Activated CD4-positive, CD25-positive, alpha-beta regulatory T cell treated with anti-CD3 and anti-CD28 coated beads, Interleukin-2, amount 50 U/mL, for 72 hours (primary cell): ENCODE measurements at places on chromosomes 4 and X.

DNA sequence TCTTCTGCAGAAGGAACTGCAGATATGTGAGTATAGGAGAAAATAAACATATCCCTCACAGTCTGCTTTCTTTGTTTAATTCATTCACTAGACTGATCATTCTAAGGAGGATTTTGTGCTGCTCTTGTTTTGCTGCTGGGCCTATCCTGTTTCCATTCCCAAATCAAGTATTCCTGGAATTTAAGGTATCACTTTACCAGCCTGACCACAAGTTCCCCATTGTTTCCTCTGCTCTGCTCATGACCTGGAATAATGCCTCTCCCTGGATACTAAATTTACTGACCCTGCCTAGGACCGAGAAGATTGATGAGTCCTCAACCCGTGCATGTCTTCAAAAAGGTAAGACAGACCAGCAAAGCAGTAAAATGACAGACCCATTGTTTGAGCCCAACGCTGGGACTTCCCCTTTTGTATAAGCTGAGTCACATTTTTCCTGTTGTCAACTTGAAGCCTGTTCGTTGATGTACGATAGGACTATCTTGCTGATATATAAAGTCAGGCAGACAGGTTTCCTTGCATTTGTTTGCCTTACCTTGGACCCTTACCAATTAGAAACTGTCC is 85.5 kb upstream of the TET2 start:
- no peak for DNase-seq

GRCh38 chrX:28472926-28473325 is 114.3 kb upstream of the IL1RAPL1 start:
- DNase-seq: no peak

DNA sequence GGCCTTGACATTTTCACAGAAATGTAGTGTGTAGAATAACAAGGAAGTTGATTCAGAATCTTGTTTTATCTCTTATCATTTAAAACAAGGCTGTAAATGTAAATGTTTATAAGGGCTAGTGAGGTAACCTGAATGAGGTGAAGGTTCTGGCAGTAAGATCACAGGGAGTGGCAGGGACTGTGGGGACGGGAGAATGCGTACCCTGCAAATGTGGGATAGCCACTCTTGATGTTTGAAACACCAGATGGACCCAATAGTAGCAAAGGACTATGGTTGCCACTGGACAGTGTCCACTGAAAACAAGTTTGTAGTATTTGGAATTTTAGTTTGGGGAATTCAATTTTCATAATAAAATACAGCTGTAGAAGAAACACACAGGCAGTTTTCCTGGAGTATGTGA is 155.3 kb downstream of the FHIP1A start:
- no peak for DNase-seq

DNA sequence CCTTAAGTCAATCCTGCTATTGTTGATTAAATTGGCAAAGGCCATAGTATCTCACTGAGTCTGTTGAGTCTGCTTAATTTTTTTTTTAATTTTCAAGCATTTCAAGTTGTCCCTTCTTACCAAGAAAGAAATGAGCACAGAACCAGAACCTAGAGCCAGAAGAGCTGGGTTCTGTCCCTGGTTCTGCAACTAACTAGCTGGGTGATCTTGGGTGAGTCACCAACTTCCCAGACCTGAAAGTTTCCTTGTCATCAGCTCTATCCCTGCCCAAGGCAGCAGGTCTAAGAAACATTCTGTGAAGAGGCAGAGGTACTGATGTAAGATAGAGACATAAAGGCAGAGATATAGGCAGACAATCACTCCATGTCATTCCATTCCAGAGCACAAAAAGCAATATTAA is 17.3 kb downstream of the TEC start:
- DNase-seq: no peak

DNA sequence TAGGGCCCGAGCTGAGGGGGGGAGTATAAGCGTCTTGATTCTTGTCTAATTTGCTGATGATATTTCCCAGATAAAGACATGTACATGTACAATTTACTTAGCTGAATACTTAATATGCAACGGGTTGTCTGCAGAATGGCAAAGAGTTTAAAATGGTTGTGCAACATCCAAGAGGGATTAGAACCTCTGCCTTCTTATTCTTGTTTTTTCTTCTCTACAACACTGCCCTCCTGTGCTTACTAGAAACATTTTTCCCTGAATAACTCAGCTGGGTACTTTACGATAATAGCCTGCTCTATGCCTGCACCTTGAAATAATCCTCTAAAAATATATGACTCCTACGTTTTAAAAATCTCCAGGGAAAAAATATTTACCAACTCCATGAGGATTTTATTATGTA is 41.8 kb downstream of the INTS12 start:
- DNase-seq: no peak

- DNase-seq: no peak
These were observed 135.0 kb downstream of the AWAT2 start for GRCh38 chrX:69914781-69915180.

DNA sequence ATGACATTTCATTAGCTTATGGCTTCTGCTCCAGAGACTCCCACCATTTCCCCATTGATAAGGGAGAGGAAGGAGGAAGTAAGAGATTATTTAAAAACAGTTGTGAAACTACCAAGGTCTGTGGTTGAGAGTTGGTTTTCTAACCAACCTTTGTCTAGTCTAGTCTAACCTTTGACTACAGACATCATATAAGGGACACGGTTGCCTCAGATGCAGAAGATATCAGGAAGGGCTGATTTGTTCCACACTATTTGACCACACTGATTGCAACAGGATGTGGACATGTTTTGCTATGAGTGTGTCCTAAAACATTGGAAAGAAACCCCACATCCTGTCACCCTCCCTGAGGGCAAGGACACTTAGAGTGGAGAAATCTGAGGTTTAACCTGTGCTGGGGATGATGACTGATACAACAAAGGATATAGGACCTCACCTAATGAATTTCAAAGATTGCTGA is 53.0 kb downstream of the COQ2 start:
- no peak for DNase-seq

DNA sequence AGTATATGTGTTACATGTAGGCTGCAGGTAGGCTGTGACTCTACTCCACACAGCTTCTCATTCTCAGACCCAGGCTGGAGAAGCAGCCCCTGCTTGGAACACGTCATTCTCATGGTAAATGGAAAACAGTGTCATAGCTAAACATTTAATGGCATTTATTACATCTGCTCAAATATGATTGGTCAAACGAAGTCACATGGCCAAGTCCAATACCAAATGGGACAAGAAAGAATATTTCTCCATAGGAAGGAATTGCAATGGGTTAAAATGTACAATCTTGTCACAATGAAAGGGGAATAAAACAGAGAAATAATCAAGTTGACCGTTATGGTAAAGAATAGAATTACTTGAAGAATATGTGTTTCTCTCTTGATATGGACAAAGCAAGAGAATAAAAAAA is 198.6 kb downstream of the ANAPC10 start:
- DNase-seq: no peak

- DNase-seq: no peak
These were observed 13.7 kb downstream of the ZBTB33 start for GRCh38 chrX:120264341-120264740.

DNA sequence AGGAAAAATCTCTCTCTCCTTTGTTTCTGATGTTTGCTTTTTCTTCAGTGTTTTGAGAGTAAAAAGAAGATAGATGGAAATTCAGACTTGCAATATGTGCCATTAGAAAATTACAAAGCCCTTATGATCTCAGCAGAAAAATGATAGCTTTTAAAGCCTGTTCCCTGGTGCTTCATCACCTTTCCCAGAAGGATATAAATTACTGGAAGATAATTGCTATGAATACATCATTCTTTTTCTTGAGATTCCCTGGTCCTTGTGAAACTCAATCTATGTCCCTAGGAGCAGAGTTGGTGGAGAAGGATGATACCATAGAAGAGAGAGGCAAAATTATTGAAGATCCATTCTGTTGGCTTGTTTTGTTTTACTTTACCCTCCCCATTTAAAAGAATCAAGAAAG is 86.5 kb downstream of the GLRA3 start:
- no peak for DNase-seq

DNA sequence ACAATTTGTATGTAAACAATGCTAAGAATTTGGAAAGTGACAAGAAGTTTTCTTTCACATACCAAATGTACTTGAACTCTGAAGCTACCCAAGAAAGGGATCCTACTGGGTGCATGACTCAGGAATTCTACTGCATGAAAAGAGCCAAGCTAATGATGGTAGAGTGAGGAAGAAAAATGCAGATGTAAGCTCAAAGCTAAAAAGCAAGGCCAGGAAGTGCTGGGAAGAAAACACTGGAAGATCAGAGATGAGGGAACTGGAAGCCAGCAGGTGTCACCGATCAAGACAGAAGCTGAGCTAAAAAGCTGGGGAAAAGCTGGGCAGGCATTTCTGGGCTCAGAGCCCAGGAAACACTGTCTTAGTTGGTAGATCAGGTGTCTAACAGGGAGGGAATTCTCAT is 449.1 kb downstream of the NKX6-1 start:
- DNase-seq: no peak

- DNase-seq: no peak
These were observed 12.2 kb downstream of the UCP1 start for GRCh38 chr4:140556372-140557085.

- DNase-seq: no peak
These were observed 276.3 kb downstream of the HNRNPD start for GRCh38 chr4:82097504-82097903.

DNA sequence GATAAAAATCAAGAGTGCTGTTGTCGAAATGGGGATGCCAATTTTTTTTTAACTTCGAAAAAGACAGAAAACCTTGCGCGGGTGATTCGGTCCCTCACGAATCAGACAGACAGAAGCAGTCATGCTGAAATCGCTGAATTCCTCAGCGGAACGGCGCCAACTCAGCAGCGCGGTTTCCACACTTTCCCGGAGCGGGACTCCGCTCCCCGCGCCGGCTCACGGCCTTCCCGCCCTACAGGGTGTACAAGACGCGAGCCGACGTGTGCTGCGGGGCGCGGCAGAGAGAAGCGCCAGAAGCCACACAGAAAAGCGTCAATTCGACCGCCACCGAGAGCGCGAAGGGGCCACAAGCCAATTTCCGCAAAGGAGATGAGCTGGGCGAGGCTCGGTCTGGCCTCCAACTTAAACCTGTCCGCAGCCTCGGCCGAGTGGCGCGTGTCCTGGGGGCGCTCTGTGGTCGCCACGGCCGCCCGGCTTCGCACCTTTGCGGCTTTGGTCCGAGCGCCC is 1.3 kb downstream of the NEXMIF start:
- no peak for DNase-seq

- no peak for DNase-seq
These were observed 58.9 kb downstream of the NAF1 start for GRCh38 chr4:163107754-163108153.

- DNase-seq: no peak
These were observed 1028.2 kb downstream of the PCDH7 start for GRCh38 chr4:31748382-31748781.

DNA sequence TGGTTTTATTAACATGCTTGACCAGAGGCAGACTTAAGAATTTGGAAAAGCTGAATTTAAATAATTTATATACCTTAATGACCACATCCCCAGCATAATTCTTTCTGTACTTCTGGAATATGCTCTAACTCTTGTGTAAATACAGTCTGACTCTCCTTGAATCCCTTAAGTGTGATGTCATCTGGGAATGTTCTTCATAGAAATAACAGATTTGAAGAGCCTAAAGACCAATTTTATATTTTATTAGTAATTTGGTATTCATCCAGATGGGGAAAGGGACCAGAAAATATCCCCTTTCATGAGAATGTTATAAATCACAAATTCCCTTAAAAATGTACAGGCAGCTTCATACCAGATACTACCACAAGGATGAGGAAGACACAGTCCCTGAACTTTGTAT is 58.3 kb downstream of the KCNIP4 start:
- DNase-seq: no peak

DNA sequence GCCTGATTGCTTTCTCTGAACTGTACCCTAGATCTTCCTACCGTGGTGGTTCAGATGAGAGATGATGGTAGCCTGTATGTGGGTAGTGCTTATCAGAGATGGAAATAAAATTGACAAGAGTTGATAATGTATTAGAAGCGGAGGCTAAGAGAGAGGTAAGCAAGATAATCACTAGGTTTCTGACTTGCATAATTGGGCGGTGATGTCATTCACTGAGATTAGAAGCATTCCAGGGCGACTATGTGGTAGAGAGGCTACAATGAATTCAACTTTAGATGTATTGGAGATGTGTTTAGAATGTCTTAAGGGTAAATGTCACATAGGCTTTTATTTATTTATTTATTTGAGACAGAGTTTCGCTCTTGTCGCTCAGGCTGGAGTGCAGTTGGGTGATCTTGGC is 415 bp upstream of the TENM3 start:
- no peak for DNase-seq

GRCh38 chr4:970046-970745 is 3.2 kb downstream of the DGKQ start:
- DNase-seq: no peak

DNA sequence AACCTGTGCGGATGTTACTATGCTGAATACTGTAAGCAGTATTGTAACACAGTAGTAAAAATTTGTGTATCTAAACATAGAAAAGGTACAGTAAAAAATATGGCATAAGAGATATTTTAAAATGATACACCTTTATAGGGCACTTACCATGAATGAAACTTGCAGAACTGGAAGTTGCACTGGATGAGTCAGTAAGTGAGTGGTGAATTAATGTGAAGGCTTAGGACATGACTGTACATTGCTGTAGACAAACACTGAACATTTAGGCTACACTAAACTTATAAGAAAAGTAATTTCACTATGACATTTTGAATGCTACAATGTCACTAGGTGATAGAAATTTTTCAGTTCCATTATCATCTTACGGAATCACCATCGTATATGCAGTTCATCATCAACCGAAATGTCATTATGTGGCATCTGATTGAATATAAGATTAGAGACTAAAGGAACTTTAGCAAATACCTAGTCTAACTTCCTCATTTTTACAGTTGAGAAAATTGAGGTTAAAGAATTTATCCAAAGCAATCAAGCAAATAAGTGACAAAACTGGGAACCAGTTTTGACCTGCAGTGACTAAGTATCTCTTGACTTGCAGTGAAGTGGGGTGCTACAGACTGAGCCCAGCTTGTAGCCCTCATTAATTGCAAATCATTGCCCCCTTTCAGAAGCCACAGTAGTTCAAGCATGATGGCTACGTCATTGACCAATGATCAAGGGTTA is 55.3 kb downstream of the EGF start:
- no peak for DNase-seq

DNA sequence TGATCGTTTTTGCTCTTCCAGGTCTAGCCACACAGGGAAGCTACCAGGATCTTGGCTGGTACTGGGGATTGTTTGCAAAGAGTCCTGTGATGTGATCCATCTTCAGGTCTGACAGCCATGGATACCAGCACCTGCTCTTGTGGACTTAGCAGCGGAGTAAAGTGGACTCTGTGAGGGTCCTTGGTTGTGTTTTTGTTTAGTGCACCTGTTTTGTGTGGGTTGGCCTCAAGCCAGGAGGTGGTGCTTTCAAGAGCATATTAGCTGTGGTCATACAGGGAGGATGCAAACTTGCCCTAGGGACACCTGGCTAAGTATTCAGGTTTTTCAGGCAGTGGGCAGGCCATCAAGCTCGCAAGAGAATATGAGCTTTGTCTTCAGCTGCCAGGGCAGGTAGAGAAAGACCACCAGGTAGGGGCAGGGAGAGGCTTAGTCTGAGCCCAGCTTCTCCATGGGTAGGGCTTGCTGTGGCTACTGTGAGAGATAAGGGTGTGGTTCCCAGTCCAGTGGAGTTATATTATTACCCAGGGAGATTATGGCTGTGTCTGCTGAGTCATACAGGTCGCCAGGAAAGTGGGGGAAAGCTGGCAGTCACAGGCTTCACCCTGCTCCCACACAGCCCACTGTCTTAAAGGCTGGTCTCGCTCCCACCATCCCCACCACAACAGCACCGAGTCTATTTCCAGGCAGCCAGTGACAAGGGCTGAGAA is 293.7 kb downstream of the PCDH18 start:
- DNase-seq: no peak

- DNase-seq: no peak
These were observed 129.5 kb downstream of the PACRGL start for GRCh38 chr4:20829617-20830357.
